ENCODE measurements at places on chromosomes 6 and 20. TPM values are rescaled to one million over a fixed set of nuclear protein-coding genes. Genes with fewer than 3 reads are reported as not detected.

- no peaks in the 10 kb centered on the region for H3K36me3 ChIP-seq
- no peaks in the 10 kb centered on the region for H3K27me3 ChIP-seq
- H3K4me3 ChIP-seq = no peak overlapping the region
- no peak for DNase-seq
- no peaks in the 10 kb centered on the region for H3K4me1 ChIP-seq
- no peak overlapping the region for H3K27ac ChIP-seq
Observed at GRCh38 chr6:15977050-15977449, 151.8 kb upstream of the MYLIP start.

- no peaks in the 10 kb centered on the region for H3K27me3 ChIP-seq
- no peak overlapping the region for H3K4me3 ChIP-seq
- H3K4me1 ChIP-seq = no peaks in the 10 kb centered on the region
- DNase-seq = no peak
- H3K36me3 ChIP-seq = peaks cover 41% of the 10 kb centered on the region
Observed at GRCh38 chr6:43335469-43335868, 26.8 kb upstream of the CRIP3 start.

The RIN2 gene
- polyA plus RNA-seq = not detected

- no peak overlapping the region for H3K27ac ChIP-seq
- H3K4me1 ChIP-seq = no peaks in the 10 kb centered on the region
- H3K4me3 ChIP-seq = no peak overlapping the region
- H3K36me3 ChIP-seq = no peaks in the 10 kb centered on the region
- no peak for DNase-seq
Observed at GRCh38 chr20:46572153-46572552, 21.7 kb upstream of the OCSTAMP start.

DNA sequence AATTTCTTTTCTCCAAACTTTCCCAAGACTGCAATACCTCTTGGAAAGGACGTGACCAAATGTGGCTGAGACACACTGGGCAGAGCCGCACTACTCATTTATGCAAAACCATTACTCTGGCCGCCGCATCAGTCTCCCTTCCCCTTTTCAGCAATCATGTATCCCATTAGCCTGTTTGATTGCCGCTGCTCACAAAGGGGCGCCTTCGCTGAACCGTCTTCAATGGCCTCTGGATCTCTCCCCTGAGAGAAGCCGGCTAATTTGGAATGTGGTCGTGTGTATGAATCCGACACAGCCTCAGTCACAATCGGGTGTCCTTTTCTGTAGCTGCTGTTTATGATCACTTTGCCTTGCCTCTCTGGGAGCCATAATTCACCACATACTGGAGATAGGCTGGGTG lies 361.1 kb downstream of the ZFAND3 start:
- H3K36me3 ChIP-seq = no peaks in the 10 kb centered on the region
- H3K27ac ChIP-seq = no peak overlapping the region
- H3K4me1 ChIP-seq = no peaks in the 10 kb centered on the region
- DNase-seq = no peak

GRCh38 chr6:143299253-143300166 lies 151.0 kb downstream of the ADAT2 start:
- no peaks in the 10 kb centered on the region for H3K4me1 ChIP-seq
- no peak overlapping the region for H3K27ac ChIP-seq
- H3K27me3 ChIP-seq = no peaks in the 10 kb centered on the region
- H3K4me3 ChIP-seq = no peak overlapping the region
- no peaks in the 10 kb centered on the region for H3K36me3 ChIP-seq

The EPHA7 gene
- polyA plus RNA-seq = not detected

- no peaks in the 10 kb centered on the region for H3K4me1 ChIP-seq
- no peak overlapping the region for H3K27ac ChIP-seq
- no peaks in the 10 kb centered on the region for H3K36me3 ChIP-seq
- no peak overlapping the region for H3K4me3 ChIP-seq
Observed at GRCh38 chr20:48105526-48105925, 320.2 kb upstream of the SULF2 start.

GRCh38 chr6:136613477-136613876 lies 63.3 kb upstream of the MAP7 start:
- DNase-seq = no peak
- no peak overlapping the region for H3K27ac ChIP-seq
- H3K4me3 ChIP-seq = no peak overlapping the region

GRCh38 chr6:13407709-13408695 lies 79.4 kb downstream of the GFOD1 start:
- no peaks in the 10 kb centered on the region for H3K27me3 ChIP-seq
- H3K27ac ChIP-seq = no peak overlapping the region
- DNase-seq = no peak
- H3K36me3 ChIP-seq = no peaks in the 10 kb centered on the region

The PMEPA1 gene
- 4.0 TPM for polyA plus RNA-seq

The MMS22L gene
- 4.5 TPM for polyA plus RNA-seq

The SMOC2 gene
- polyA plus RNA-seq = not detected

- no peak overlapping the region for H3K4me3 ChIP-seq
- H3K4me1 ChIP-seq = no peaks in the 10 kb centered on the region
- no peak for DNase-seq
Observed at GRCh38 chr6:159529934-159530333, 163.1 kb downstream of the SOD2 start.

The PGC gene
- not detected for polyA plus RNA-seq

The DZANK1 gene
- polyA plus RNA-seq = 0.79 TPM

The PHACTR1 gene
- polyA plus RNA-seq = 0.59 TPM

GRCh38 chr6:57068061-57068460 lies 21.6 kb downstream of the KIAA1586 start:
- no peak overlapping the region for H3K4me3 ChIP-seq
- H3K27me3 ChIP-seq = no peaks in the 10 kb centered on the region
- H3K4me1 ChIP-seq = no peaks in the 10 kb centered on the region
- peaks cover 11% of the 10 kb centered on the region for H3K36me3 ChIP-seq
- no peak overlapping the region for H3K27ac ChIP-seq

DNA sequence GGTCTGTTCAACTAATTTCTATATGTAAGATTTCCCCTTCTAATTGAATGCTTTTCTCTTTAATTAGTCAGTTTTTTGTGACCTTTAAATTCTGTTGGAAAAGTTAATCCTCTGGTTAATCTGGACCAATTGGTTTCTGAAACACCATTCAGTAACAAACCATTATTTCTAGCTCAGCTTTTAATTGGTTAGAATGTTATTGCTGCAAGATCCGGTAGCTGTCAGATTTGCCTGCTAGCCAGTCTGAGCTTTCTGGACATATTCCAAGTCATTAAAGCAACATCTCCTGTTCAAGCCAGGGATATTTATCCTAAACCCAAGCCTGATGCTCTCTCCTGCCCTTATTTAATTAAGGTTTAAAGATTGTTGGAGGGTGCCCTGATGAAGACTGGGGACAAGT lies 55.1 kb upstream of the FBXL4 start:
- no peak for DNase-seq
- H3K27me3 ChIP-seq = no peaks in the 10 kb centered on the region
- no peak overlapping the region for H3K27ac ChIP-seq
- H3K36me3 ChIP-seq = no peaks in the 10 kb centered on the region
- no peak overlapping the region for H3K4me3 ChIP-seq

DNA sequence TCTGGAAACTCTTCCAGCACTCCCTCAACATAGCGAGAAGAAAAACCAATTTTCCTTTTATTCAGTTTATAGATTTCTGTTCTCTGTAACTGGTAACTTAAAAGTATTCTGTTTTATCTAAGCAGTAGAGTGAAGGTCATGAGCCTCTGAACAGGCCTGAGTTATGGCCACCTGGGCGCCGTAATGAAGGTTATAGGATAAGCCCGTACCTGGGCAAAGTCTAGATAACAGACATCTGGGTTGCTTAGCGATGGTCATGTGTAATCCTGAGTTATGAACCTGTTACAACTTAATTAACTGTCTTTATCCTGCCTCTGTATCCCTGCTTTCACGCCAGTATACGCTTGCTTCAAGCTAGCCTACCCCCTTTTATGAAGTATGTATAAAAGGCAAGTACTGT lies 13.0 kb upstream of the FAM217A start:
- H3K27me3 ChIP-seq = no peaks in the 10 kb centered on the region
- H3K27ac ChIP-seq = no peak overlapping the region
- no peaks in the 10 kb centered on the region for H3K36me3 ChIP-seq
- H3K4me3 ChIP-seq = no peak overlapping the region
- no peaks in the 10 kb centered on the region for H3K4me1 ChIP-seq
- DNase-seq = no peak

GRCh38 chr6:25017932-25018567 lies 82.3 kb upstream of the RIPOR2 start:
- H3K4me3 ChIP-seq = no peak overlapping the region
- H3K36me3 ChIP-seq = no peaks in the 10 kb centered on the region
- no peaks in the 10 kb centered on the region for H3K27me3 ChIP-seq
- H3K4me1 ChIP-seq = peaks cover 9% of the 10 kb centered on the region

GRCh38 chr6:159806021-159806458 lies 6.0 kb downstream of the PNLDC1 start:
- H3K36me3 ChIP-seq = no peaks in the 10 kb centered on the region
- H3K27me3 ChIP-seq = no peaks in the 10 kb centered on the region
- H3K4me3 ChIP-seq = no peak overlapping the region
- no peak overlapping the region for H3K27ac ChIP-seq
- H3K4me1 ChIP-seq = no peaks in the 10 kb centered on the region

The LAMA2 gene
- not detected for polyA plus RNA-seq

The LY6G6C gene
- polyA plus RNA-seq = not detected

The PRDM1 gene
- polyA plus RNA-seq = 5.6 TPM

The NNAT gene
- polyA plus RNA-seq = not detected

The UNC93A gene
- not detected for polyA plus RNA-seq
